ENCODE measurements at places on chromosomes 6 and 20. TPM values are rescaled to one million over a fixed set of nuclear protein-coding genes. Genes with fewer than 3 reads are reported as not detected.
A peak's percentile ranks its signal among the peaks of the same experiment; 100 is the strongest.

- no peak for DNase-seq
Measured at GRCh38 chr6:143675946-143676345, 1.8 kb upstream of the PHACTR2 start.

DNA sequence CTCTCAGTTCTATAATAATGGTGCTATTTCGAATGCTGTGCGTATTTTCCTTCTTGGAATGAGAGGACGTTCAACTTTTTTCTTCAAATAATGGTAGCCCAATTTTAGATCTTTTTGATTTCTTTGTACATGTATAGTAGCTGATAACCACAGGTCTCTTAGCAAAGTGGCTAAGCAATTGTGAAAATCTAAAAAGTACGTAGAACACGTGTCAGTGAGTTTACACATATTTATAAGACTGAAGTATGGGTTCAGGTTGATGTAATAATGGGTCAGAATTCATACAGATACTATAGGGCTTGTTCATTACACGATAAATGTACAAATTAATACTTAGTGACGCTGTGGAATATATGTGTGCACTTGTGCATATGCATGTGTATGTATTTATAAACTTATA is 1.3 kb downstream of the SMIM13 start:
- DNase-seq, result no peak

The TMX4 gene
- total RNA-seq, result 7.8 TPM

The GTSF1L gene
- total RNA-seq, result not detected

- DNase-seq, result no peak
Measured at GRCh38 chr6:143877584-143878271, 13.5 kb downstream of the ZC2HC1B start.

The PMEPA1 gene
- 20.0 TPM for total RNA-seq

- DNase-seq, result no peak
Measured at GRCh38 chr20:44054849-44055248, 132.1 kb downstream of the JPH2 start.

The TFAP2D gene
- not detected for total RNA-seq

GRCh38 chr6:6474170-6474920 is 114.2 kb upstream of the LY86 start:
- DNase-seq, result no peak

DNA sequence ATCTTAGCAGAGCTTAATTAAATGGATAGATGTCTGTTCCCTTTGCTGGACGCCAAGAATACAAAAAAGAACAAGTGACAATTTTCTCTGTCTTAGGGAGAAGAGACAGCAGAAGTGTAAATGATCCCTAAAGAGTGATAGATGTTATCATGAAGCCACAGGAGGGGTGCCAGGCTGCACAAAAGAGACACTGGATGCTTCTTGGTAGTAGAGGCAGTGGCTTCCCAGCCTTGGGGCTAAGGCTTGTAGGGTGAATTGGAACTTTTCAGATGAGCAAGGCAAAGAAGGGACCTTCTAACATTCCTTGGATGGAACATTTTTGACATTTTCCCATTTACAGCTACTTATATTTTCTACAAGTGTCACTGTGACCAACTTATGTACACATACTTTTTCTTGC is 58.0 kb downstream of the CCN2 start:
- no peak for DNase-seq

DNA sequence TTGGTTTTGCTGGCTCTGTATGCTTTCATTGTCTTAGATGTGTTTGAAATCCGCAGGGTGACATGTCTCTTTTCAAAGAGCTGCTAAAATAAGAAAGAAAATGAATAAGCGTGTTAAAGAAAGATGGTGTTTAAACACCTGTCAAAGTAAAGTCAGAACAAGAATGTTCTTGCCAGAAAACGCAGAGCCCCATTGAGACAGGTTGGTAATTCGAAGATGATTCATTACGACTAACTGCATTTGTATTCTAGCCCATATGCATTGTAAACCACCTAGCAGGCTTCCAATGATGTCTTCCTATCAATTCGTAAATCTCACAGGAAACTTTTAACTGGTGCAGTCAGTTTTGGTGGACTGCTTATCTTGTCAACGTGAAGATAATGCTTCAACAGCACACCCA is 16.8 kb downstream of the PHACTR2 start:
- DNase-seq, result no peak

- DNase-seq, result peak; percentile 59
Measured at GRCh38 chr20:20364593-20365479, 3.1 kb upstream of the INSM1 start.

The AIF1 gene
- 9.8 TPM for total RNA-seq

GRCh38 chr20:33688938-33689424 is 2.8 kb upstream of the E2F1 start:
- no peak for DNase-seq

DNA sequence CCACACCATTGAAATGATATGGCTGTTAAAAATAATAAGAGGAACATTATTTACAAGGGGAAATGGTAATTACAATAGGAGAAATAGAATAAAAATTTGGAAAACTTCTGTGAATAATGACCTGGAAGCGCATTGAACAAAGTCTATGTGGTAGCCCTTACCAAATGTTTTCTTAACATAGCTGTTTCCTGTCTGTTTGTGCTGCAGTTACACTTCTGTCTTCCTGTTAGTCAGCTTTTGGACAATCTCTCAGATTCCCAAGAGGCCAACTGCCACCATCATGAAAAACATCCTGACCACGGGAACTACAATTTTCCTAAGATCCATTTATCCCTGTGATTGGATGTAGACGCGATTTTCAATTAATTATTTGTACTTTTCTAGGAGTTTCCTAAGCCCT is 754.4 kb upstream of the MARCKS start:
- no peak for DNase-seq

DNA sequence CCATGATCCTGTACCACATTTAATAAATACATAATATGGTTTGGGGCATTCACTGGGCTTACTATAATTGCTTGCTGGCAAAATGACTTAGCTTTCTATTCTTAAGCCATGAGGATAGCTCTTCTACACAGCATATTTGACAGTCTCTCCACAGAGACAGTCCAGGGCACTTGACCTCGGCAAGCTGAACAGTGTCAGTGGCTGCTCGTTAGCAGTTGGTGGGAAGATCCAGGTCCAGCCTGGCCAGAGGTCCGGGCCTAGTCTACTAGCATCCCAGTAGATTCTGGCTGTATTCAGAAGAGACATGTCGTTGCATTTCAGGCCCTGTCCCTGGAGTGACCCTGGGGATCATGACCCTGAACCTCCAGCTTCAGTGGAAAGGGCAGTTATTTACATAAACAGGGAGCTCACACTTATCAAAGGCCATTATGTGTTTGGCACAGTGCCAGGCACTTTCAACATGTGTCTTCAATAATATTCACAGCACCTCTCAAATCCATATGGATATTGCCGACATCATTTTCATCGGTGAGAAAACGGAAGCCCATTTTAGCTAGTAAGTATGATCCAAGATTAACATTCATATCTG is 139.0 kb downstream of the IMPG1 start:
- no peak for DNase-seq

GRCh38 chr20:61982191-61982950 is 83.3 kb downstream of the TAF4 start:
- DNase-seq, result no peak

GRCh38 chr6:45864651-45865050 is 151.0 kb downstream of the CLIC5 start:
- no peak for DNase-seq

The OPRL1 gene
- 0.52 TPM for total RNA-seq

The PPIL1 gene
- total RNA-seq, result 86.5 TPM

DNA sequence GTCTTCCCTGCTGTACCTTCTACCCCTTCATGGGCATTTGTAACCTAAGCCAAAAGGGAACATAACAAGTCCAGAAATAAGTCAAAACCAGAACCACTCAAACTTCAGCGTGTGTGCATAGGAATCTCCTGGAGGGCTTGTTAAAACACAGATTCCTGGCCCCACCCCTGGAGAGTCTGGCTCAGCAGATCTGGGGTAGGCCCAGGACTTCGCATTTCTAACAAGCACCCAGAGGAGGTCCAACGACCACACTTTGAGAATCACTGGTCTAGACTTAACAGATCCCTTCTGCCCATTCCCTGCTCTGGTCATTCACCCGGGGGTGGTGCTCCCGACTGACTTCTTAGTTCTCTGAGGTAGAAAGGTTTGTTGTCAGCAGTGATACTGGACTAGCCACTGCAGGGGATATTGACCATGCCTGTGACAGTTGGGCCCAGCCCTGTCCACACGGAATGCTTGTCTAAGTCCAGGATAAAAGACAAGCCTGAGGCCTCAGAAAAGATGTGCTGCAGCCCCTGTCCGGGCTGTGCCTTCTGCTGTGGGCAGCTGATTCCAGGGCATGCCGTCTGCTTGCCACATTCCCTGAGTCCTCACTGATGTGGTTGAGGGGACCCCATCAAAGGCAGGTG is 68.6 kb downstream of the SYNJ2 start:
- DNase-seq, result no peak

DNA sequence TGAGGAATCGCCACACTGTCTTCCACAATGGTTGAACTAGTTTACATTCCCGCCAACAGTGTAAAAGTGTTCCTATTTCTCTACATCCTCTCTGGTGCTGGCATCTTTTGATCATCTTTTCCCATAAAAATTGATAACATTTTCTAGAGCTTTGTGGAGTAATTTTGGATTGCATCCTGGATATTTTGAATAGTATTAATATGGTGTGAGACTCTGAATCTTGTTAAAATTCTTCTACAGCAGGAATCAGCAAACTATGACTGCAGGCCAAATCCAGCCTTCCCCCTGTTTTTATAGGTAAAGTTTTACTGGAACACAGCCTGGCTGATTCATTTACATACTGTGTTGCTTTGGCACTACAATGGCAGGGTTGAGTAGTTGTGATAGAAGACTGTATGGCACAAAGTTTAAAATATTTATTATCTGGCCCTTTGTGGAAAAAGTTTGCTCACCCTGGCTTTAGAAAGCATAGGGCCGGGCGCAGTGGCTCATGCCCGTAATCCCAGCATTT is 15.0 kb upstream of the RNF8 start:
- no peak for DNase-seq

The CPNE5 gene
- total RNA-seq, result 0.88 TPM

DNA sequence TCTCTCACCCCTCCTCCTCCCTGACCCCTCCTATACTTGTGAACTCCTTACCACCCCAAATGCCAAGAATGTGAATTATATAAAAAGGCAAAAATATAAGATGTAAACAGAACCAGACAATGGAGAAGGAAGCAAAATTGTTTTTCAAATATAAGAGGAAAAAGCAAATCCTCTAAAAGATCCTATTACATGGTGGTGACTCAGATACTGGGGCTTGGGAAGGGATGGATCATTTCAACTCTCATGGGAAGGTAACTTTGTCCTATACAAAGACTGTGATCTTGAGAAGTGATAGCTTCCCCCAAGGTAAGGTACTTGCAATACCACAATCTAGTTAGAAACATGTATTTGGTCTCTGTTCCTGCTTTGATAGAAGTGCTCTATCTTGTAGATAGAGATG is 24.6 kb upstream of the TNFRSF21 start:
- DNase-seq, result no peak

The NNAT gene
- 66.8 TPM for total RNA-seq

DNA sequence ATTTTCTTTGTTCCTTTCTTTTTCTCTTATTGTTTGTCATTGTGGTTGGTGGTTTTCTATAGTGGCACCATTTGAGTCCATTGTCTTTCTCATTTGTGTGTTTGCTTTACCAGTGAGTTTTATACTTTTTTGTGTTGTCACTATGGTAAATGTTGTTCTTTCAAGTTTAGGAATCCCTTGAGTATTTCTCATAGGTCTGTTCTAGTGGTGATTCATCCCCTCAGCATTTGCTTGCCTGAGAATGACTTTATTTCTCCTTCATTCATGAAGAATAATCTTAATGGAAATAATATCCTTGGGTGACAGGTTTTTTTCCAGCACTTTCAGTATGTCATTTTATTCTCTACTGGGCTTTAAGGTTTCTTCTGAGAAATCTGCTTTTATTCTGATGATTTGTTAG is 209.2 kb upstream of the ASCC3 start:
- DNase-seq, result no peak

GRCh38 chr6:22838345-22838744 is 269.0 kb downstream of the HDGFL1 start:
- DNase-seq, result no peak

The C20orf141 gene
- not detected for total RNA-seq

- DNase-seq, result no peak
Measured at GRCh38 chr20:48680650-48681049, 147.1 kb downstream of the PREX1 start.

The ZDHHC14 gene
- 7.4 TPM for total RNA-seq

DNA sequence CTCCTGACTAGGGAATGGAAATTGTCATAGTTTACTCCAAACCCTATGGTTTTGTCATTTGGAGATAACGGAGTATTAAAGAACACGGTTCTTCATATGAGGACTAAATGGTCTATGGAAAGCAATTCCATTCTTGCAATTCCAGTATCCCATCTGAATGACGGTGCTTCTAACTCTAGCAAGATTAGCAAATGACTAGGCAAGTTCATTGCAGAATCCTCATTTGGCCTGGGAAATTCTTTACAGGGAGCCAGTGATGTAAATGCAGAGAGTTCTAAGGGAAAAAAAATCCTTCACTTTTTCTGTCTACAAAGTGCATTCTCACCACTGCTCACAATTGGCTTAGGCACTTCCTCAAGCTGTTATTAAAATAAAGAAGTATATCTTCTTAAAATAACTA is 111.5 kb downstream of the MOXD1 start:
- DNase-seq, result no peak

The MYLK2 gene
- total RNA-seq, result 0.22 TPM
